Activated naive CD4-positive, alpha-beta T cell treated with anti-CD3 and anti-CD28 coated beads, Interleukin-2, amount 10 ng/mL, durations not matched to agents 7 days and 5 days (primary cell): ENCODE measurements at places on chromosomes 16 and 17.

DNA sequence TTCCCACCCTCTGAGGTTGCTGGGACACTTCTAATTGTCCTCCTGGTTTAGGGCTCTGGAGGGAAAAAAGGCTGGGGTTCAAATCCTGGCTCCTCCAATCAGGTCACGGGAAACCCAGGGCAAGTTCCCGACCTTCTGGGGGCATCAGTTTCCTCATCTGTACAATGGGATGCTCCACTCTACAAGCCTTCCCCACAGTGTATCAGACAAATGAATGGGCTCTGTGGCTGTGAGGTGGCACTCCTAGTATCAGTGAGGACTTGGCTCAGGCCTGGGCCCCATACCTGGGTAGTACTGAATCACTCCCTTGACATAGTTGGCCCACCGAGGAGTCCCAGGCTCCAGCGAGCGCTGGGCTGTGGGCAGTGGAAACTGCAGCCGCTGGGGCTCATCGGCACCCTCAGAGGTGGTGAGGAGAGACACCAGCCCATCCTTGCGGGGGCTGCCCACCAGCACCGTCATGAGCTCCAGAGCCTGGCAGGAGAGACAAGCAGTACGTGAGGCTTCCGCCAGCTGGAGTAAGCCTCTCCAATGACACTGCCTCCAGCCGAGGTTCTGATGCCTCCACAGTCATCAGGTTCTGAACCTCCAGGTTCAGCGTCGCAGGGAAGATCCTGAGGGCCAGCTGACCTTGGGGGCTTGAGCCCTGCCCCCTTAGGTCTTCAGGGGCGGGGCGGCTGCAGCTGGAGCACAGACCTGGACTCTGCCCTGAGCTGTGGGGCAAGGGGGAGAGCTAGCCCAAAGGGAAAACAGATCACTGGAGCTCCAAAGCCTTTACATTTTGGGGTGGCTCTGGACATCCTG lies 1.2 kb downstream of the GALK1 start:
- no peak for DNase-seq

- peak; percentile 35 for DNase-seq
Observed at GRCh38 chr17:49646391-49647255, 31.3 kb downstream of the SPOP start.

- DNase-seq = no peak
Observed at GRCh38 chr17:72840019-72840418, 252.5 kb downstream of the SLC39A11 start.

GRCh38 chr17:72397687-72398086 lies 276.9 kb downstream of the SOX9 start:
- no peak for DNase-seq

GRCh38 chr16:65457084-65457483 lies 335.2 kb upstream of the CDH11 start:
- no peak for DNase-seq

- DNase-seq = peak; percentile 32
Observed at GRCh38 chr16:12081048-12081404, 104.5 kb downstream of the SNX29 start.

DNA sequence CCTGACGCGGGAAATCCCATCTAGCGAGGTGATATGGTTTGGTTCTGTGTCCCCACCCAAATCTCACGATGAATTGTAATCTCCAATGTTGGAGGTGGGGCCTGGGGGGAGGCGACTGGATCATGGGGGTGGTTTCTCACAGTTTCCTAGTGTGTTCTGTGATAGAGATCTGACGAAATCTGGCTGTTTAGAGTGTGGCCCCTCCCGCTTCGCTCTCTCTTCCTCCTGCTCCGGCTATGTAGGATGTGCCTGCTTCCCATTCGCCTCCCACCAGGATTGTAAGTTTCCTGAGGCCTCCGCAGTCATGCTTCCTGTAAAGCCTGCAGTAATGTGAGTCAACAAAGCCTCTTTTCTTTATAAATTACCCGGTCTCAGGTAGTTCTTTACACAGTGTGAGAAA lies 31.6 kb downstream of the IFT140 start:
- no peak for DNase-seq

- no peak for DNase-seq
Observed at GRCh38 chr16:89174055-89174827, 2.7 kb downstream of the CDH15 start.
